PC-3 (cell line): ENCODE measurements at places on chromosomes 7 and 10. TPM values are rescaled to one million over a fixed set of nuclear protein-coding genes. Genes with fewer than 3 reads are reported as not detected.

ACTL6B gene
- total RNA-seq, result not detected in 2 replicates

DNA sequence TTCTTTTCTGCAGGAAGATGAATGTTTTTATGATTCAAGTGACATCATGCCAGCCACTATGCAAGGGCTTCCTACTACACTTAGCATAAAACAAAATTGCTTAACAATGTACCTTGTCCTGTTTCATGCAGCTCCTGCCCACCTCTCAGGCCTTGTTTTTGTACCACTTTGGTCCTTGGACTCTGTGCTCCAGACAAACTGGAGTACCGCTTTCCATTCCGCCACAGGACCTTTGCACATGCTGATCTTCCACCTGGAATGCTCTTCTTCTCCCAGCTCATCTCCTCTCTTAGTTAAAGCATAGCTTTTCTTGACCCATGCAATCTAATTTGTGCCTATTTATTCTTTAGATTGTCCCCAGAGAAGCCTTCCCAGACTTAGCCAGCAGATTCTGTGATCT lies 77.5 kb upstream of the STK17A start:
- no peaks in the 10 kb centered on the region for H3K36me3 ChIP-seq
- no peaks in the 10 kb centered on the region for H3K27me3 ChIP-seq
- no peaks in the 10 kb centered on the region for H3K4me1 ChIP-seq
- H3K27ac ChIP-seq, result no peak overlapping the region
- no peak for DNase-seq

DNA sequence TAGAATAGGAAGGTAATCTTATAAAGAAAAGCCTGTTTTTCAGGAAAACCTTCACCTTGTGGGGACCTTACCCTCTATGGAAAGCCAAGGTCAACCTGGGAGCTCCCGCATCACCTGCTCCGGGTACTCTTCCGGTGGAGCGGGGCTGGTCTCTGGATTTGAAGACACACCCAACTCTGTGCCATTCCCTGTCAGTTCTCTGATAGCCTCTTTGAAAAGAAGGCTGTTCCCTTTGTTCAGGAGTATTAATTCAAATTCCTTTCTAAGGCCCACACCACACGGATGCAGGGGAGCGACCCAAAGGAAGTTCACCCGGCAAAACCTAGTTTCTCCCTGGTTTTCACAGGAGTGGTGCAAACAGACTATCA lies 10.7 kb downstream of the CTBP2 start:
- 0 out of 2 replicates have a peak overlapping the region, but pooled peaks have one; percentile 1 for H3K27ac ChIP-seq
- H3K4me1 ChIP-seq, result peaks cover 46% of the 10 kb centered on the region
- peaks cover 13% of the 10 kb centered on the region for H3K36me3 ChIP-seq
- no peaks in the 10 kb centered on the region for H3K27me3 ChIP-seq

TSPAN13 gene
- total RNA-seq, result 27.6 and 34.9 TPM in 2 replicates

DNA sequence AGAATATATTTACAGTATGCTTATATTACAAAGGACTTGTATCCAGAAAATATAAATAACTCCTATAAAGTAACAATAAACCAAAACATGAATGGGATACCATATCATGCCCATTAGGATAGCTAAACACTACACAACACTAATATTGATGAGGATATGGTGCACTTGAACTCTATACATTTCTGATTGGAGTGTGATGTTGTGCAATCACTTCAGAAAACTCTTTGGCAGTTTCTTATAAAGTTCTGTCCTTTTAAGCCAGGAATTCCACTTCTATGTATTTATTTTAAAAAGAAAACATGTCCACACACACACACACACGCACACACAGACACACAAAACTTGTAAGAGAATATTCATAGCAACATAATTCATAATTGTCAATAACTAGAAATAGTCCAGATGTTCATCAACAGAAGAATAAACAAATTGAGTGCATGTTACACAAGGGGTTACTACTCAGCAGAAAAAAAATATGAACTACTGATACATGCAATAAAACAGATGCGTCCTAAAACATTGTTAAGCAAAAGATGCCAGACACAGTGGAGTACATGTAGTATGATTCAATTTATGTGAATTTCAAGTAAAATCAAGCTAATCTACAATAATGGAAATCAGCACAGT lies 416.0 kb downstream of the PLXDC2 start:
- no peaks in the 10 kb centered on the region for H3K4me1 ChIP-seq
- H3K4me3 ChIP-seq, result no peak overlapping the region
- H3K27me3 ChIP-seq, result peaks cover 16% of the 10 kb centered on the region
- no peak for DNase-seq

POU6F2 gene
- total RNA-seq, result not detected in 2 replicates

UCN3 gene
- total RNA-seq, result not detected in 2 replicates

DNA sequence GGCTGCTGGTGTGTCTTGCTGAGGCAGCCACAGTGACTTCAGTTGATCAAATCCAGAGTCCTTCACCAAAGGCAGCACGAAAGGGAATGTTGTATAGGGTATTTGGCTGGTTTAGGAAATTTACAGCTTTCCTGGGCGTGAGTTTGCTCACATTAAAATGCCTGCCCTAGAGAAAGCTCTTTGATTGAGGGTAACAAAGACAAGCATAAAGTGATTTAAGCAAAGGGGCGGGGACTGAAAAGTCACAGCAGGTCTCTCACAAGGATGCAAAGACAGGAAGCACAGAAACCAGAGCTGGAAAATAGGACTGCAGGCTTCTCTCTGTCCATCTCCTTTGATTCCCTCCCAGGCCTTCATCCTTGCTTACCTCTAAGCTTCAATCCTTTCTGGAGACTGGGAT lies 139.2 kb downstream of the ELMO1 start:
- no peak for DNase-seq
- H3K27me3 ChIP-seq, result no peaks in the 10 kb centered on the region
- H3K36me3 ChIP-seq, result no peaks in the 10 kb centered on the region
- H3K4me1 ChIP-seq, result no peaks in the 10 kb centered on the region

CH25H gene
- total RNA-seq, result not detected in 2 replicates

GRCh38 chr10:101896225-101896877 lies 52.8 kb upstream of the KCNIP2 start:
- no peaks in the 10 kb centered on the region for H3K36me3 ChIP-seq
- peaks cover 10% of the 10 kb centered on the region for H3K4me1 ChIP-seq
- no peak overlapping the region for H3K4me3 ChIP-seq
- no peaks in the 10 kb centered on the region for H3K27me3 ChIP-seq
- no peak for DNase-seq

- DNase-seq, result peak; percentile 45
- no peaks in the 10 kb centered on the region for H3K36me3 ChIP-seq
- no peak overlapping the region for H3K27ac ChIP-seq
- H3K4me3 ChIP-seq, result no peak overlapping the region
- no peaks in the 10 kb centered on the region for H3K27me3 ChIP-seq
- H3K4me1 ChIP-seq, result no peaks in the 10 kb centered on the region
Measured at GRCh38 chr7:77940647-77941046, 142.1 kb downstream of the PHTF2 start.

DNA sequence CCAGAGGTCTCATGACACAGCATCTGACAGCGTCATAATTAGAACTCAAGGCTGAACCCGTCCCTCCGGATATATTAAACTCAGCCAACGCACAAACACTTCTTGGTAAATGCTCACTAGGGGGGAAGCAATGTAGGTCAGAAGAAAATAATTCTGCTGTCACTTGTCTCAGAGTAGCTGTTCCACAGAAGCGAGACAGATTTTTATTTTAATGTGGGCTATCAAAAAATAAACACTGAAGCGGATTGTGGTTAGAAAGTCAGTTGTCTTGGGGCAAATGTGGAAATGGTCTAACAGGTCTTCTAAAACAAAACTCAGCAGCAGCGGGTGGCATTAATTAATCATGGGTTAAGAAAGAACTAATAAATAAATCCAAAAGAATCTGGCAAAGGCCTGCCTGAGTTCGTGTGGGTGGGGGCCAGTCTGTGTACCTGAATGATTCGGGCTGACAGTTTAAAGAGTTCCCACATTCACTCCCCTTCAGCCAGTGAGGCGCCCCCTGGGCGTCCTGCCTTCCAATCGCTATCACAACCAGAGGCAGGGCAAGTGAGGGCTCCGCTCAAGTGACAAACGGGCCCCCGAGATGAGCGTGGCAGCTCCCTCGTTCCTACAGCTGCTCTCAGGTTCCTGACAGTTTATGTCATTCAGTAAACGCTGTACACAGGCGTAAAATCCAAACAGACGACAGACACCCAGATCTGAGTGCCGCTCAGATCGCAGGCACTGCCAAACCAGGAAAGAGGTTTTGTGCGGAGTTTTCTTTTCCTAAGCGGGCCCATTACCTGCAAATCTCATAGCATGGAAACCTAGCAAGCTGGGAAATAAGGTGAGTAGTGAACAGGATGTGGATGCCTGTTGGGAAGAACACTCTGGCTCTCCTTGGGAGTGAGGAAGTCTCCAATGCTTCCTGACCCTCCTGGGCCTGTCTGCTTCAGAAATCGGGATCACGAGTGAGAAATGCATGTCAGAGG lies 52.9 kb downstream of the NRAP start:
- DNase-seq, result no peak
- H3K36me3 ChIP-seq, result no peaks in the 10 kb centered on the region
- H3K27ac ChIP-seq, result no peak overlapping the region

GRCh38 chr7:53398566-53398965 lies 363.1 kb downstream of the POM121L12 start:
- no peak overlapping the region for H3K4me3 ChIP-seq
- no peak for DNase-seq
- no peaks in the 10 kb centered on the region for H3K27me3 ChIP-seq
- H3K27ac ChIP-seq, result no peak overlapping the region
- H3K36me3 ChIP-seq, result no peaks in the 10 kb centered on the region
- no peaks in the 10 kb centered on the region for H3K4me1 ChIP-seq

- no peaks in the 10 kb centered on the region for H3K27me3 ChIP-seq
- no peaks in the 10 kb centered on the region for H3K36me3 ChIP-seq
- H3K4me1 ChIP-seq, result peaks cover 9% of the 10 kb centered on the region
- H3K4me3 ChIP-seq, result no peak overlapping the region
Measured at GRCh38 chr10:89870936-89871335, 169.5 kb downstream of the KIF20B start.

- no peak overlapping the region for H3K4me3 ChIP-seq
- no peak for DNase-seq
- peaks cover 19% of the 10 kb centered on the region for H3K4me1 ChIP-seq
- peaks cover 31% of the 10 kb centered on the region for H3K36me3 ChIP-seq
- no peaks in the 10 kb centered on the region for H3K27me3 ChIP-seq
Measured at GRCh38 chr7:138917771-138918170, 63.4 kb downstream of the KIAA1549 start.

- no peaks in the 10 kb centered on the region for H3K36me3 ChIP-seq
- H3K27me3 ChIP-seq, result no peaks in the 10 kb centered on the region; the same call in 1 of the 2 replicates
- H3K4me1 ChIP-seq, result no peaks in the 10 kb centered on the region
- DNase-seq, result peak; percentile 59
- H3K4me3 ChIP-seq, result no peak overlapping the region
- H3K27ac ChIP-seq, result no peak overlapping the region
Measured at GRCh38 chr7:82605247-82605864, 161.8 kb upstream of the CACNA2D1 start.

GJC3 gene
- 0.18 TPM in 1 of 2 replicates, not detected in the other for total RNA-seq

- H3K4me1 ChIP-seq, result no peaks in the 10 kb centered on the region; the same call in 1 of the 2 replicates
- H3K27me3 ChIP-seq, result no peaks in the 10 kb centered on the region
- no peak overlapping the region for H3K4me3 ChIP-seq
- no peaks in the 10 kb centered on the region for H3K36me3 ChIP-seq
Measured at GRCh38 chr7:50589364-50589763, 24.2 kb upstream of the DDC start.

DNA sequence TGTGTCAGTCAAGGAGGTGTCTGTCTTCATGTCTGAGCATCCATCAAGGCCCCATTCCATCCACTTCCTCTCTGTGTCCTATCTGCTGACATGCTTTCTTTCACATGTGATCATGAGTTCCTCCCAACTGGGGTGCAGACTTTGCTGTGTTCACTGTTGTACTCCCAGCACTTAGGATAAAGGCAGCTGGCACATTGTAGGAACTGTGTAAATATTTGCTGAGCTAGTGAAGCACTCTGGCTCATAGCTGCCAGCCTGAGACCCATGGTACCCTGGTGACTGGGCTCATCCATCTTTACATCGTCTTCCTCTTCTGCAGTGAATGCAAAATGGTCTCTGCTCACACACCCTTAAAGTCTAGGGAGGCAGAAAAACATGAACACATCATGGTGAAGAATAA lies 242.2 kb upstream of the IGFBP3 start:
- no peak overlapping the region for H3K27ac ChIP-seq
- H3K27me3 ChIP-seq, result no peaks in the 10 kb centered on the region
- no peak overlapping the region for H3K4me3 ChIP-seq
- no peak for DNase-seq
- H3K4me1 ChIP-seq, result peaks cover 11% of the 10 kb centered on the region; the same call in 1 of the 2 replicates

AGAP4 gene
- 6.3 and 11.4 TPM in 2 replicates for total RNA-seq

DNA sequence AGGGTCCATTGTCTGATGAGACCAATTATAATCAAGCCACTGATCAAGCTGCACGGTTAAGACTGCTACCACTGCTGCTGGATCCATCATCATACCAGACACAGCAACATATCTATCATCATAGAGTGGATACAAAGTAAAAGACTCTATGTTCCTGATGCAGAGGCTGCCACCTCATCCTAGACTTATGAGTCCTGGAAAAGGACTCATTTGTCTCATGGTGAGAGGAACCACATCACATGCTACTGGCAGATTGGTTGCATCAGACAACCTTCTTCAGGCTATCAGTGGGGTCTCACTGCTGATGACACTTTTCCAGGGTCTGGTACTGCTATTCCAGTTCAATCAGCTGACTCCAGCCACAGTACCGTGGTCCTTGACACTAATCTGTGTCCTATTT lies 79.0 kb downstream of the ABI1 start:
- peak overlapping the region; percentile 96 for H3K27ac ChIP-seq
- H3K36me3 ChIP-seq, result no peaks in the 10 kb centered on the region
- no peaks in the 10 kb centered on the region for H3K27me3 ChIP-seq
- peaks cover 18% of the 10 kb centered on the region for H3K4me1 ChIP-seq

DNA sequence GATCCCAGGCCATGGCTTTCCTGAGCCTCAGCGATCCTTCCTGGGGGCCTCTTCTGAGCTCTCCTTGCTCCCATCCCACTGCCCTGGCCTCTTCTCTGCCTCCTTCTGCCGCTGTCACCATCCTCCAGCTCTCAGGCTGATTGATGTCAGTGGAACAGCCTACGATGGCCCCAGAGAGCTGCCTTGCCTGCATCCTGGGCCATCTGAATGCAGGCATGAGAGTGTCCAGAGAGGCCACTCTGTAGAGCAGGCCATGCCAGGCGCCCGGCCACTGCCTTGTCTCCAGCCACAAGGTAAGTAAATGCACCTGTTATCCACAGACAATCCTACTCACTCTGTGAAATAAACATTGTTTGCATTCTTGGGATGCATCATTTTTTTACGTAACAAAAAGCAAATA lies 171.4 kb upstream of the PPP2R2D start:
- no peaks in the 10 kb centered on the region for H3K36me3 ChIP-seq
- H3K27me3 ChIP-seq, result no peaks in the 10 kb centered on the region
- no peak for DNase-seq
- H3K4me1 ChIP-seq, result no peaks in the 10 kb centered on the region
- no peak overlapping the region for H3K27ac ChIP-seq

DNA sequence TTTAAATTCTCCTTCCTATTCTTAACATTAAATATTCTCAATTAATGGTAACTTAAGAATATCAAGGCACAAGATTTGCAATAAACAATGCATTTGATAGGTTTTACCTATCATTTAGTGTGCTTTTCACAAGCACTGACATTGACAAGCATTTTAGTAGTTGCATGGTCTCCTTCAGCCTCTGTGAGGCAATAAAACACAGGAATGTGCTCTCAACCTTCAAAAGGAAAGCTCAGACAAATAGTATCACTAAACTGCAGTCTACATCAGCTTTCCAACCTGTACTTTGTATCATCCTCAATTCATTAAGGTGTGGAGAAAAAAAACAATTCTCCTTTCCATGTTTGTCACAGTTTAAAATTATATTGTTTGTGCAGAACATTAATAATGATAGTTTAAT lies 51.1 kb upstream of the TSPAN13 start:
- no peak overlapping the region for H3K27ac ChIP-seq
- H3K4me1 ChIP-seq, result no peaks in the 10 kb centered on the region
- H3K36me3 ChIP-seq, result peaks cover 78% of the 10 kb centered on the region
- DNase-seq, result no peak
